ENCODE measurements at places on chromosomes 7 and 10.

- no peak for DNase-seq
Measured at GRCh38 chr10:102134416-102134815, 1.6 kb downstream of the PPRC1 start.

DNA sequence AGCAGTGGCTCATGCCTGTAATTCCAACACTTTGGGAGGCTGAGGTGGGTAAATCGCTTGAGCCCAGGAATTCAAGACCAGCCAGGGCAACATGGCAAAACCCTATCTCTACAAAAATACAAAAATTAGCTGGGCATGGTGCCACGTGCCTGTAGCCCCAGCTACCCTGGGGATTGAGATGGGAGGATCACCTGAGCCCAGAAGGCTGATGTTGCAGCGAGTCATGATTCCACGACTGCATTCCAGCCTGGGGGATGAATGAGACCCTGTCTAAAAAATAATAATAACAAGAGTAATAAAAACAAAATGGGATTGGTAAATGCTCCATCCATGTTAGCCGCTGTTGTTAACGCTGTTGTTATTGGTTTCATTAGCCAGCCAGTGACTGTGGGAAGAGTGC lies 1.3 kb upstream of the HKDC1 start:
- DNase-seq = no peak

DNA sequence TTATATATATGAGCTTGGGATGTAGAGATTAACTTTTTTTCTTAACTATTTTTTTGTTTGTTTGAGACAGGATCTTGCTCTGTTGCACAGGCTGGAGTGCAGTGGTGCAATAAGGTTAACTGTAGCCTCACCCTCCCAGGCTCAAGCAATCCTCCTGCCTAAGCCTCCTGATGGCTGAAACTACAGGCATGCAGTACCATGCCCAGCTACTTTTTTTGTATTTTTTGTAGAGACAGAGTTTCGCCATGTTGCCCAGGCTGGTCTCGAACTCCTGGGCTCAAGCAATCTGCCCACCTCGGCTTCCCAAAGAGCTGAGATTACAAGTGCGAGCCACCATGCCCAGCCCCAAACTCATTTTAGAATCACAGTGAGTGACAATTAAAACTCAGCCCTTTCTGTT lies 105.2 kb downstream of the CUBN start:
- no peak for DNase-seq

- no peak for DNase-seq
Measured at GRCh38 chr10:16477757-16478156, 40.9 kb downstream of the PTER start.

DNA sequence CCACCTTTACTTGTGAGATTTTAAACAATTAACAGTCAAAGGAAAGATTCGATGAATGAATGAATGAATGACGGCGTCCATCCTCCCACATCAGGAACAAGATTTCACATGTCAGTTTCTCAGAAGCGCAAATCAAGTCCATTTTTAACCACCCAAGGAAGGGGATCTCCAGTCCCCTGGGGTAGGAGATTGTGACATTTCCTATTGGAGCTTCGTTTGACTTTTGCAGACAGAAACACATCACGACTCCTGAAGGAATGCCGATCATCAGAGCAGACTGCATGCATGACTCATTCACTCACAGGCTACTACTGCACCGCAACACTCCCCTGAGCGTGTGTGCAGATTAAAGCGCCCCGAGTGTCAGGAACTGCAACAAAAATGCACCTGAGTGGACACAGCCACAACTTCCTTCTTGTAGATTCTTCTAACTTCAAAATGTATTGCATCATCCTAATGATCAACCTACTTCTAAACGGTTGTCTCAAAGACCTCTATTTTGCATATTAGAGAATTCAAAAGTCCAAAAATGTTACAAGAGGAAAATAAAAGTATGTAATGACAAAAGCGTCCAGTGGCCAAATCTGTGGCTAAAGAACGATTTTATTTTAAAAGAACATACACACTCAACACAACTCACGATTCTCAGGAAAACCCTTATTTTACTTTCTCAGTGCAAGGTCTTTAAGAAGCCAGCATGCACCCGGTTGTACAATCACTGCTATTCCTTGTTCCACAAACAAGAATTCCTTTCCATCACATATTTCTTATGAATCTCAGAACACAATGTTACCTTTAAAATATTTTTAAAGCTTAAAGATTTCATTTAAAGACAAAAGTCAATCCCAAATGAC lies 172.6 kb downstream of the FAM107B start:
- DNase-seq = peak; percentile 85

GRCh38 chr7:28096713-28097112 lies 83.9 kb downstream of the JAZF1 start:
- peak; percentile 76 for DNase-seq

- DNase-seq = no peak
Measured at GRCh38 chr10:29415876-29416275, 127.0 kb downstream of the LYZL1 start.

- peak; percentile 30 for DNase-seq
Measured at GRCh38 chr10:18822156-18822555, 162.9 kb downstream of the ARL5B start.

DNA sequence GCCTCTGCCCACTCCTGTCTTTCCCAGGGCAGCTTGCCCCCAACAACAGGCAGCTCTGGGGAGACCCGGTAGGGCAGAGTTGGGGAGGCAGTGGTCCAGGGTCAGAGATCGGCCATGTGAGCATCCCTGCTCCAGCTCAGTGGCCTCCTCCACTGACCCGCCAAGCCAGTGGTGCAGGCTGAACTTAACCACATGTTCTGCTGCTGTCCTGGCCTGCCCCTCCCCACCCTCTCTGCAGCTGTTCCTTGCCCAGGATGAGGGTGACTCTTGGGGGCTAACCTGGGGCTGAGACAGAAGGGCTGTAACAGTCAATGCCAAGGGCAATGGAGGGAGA lies 349.3 kb downstream of the PLXNA4 start:
- no peak for DNase-seq

DNA sequence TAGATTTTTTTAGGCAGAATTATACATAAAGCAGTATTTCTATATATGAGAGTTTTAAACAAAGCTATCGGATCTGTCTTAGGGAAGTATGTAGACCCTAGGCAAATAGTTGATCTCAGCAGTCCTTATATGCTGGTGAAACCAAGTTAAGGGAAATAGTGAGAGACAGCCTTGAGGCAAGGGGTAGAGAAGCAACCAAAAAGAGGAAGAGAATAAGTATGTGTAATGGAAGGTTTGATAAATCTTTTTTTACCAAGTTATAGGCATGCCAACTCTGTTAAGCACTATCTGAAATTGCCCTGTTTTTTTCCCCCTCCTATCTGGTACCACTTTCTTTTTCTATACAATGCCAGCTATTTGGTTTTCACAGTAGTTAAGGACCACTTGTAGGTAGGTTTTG lies 19.9 kb downstream of the SPAG6 start:
- DNase-seq = peak; percentile 48
